ENCODE measurements at places on chromosomes 2 and 18.

DNA sequence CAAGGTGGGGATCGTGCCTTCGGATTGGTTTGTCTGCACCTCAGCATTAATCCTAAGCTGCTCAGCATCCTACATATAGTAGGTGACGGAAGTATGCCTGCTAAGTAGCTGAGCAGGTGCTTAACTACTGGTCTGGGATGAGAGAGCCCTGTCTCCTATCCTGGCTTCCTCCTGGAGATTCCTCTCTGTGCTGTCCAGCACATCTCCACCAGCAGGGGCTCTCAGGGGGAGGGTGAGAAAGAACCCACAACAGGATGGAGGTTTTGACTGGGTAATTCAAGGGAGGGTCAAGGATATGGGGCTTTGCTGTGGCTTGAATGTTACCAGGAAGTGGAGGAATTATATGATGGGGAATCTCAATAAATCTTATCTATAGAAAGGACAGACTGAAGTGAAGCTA is 45.4 kb upstream of the KIF5C start:
- no peak for DNase-seq

DNA sequence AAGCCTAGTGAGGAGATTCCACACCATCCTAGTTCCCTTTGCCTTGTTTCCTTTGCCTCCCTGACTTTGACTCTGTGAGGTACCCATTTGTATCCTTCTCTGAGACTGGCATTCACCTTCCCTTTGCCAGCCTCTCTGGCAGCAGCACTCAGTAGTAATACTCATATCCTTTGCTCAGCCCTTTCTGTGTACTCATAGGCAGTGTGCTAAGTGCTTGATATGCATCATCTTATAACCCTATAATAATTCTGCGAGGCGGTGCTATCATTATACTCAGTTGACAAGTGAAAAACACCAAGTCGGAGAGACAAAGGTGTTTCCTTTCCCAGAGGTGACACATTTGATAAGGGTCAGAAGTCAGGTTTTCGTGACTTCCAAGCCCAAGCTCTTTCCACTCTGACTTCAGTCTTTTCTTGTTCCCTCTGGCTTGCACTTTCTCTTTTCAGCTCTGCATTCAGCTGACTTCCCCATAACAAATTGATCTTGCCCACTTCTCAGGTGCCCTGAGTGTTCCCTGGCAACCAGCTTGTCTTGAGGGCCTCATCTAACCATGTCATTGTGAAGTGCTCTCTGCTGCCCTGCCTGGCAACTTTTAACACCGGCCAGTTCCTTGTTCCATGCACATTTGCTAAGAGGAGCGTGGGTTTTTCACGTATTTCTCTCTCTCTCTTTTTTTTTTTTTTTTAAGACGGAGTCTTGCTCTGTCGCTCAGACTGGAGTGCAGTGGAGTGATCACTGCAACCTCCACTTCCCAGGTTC is 94.5 kb upstream of the UPP2 start:
- no peak for DNase-seq

DNA sequence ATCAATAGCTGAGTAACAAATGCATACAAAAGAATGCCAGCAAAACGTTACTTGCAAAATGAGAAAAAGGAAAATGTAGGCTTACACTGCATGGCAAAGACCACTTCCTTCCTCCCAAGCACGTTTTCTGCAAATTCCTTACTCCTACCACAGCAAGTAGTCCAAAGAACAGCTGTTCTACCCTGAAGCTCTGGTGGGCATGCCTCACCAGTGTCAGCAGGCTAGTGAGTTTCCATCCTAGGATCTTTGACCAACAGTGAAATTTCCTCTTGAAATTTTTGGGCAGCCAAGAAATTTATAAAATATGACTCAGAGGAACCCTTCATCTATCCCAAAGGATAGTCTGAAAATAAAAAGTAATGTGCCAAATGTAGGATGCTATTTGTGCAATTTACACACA is 123.9 kb downstream of the ZNF532 start:
- DNase-seq, result no peak

DNA sequence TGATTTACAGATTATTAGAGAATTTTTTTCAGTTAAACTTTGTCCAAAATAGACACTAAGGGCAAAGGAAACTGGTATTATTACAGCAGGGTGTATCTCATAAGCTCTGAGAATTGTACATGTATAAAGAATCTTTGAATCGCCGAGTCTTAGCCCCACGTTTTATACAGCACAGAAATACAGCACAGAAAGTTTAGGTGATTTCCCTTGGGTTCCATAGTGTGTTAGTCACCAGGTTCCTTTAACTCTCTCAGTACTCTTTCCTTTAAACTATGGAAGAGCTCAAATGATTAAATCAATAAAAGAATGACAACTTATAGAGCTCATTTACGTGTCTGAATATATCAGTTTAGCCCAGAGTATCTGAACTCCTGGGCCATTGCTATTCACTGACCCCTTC is 256.8 kb downstream of the NEDD4L start:
- no peak for DNase-seq

- DNase-seq, result no peak
These were observed 574.2 kb downstream of the CCDC85A start for GRCh38 chr2:56757884-56758545.

DNA sequence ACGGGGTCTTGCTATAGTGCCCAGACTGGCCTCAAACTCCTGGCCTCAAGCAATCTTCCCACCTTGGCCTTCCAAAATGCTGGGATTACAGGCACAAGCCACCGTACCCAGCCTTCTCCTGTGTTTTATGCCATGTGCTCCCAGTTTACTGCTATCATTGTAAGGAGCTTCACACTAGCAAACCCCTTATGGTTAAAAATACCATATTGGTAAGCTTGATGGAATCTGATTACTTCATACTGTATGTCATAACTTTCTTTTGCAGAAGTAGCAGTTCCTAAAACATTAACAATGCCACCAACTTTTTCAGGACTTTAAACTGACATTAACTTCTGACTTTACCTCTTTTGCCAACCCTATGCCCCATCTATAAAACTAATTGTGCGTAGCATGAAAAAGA is 36.2 kb downstream of the HAT1 start:
- no peak for DNase-seq

- DNase-seq, result no peak
These were observed 388.9 kb downstream of the ZEB2 start for GRCh38 chr2:144131042-144131441.

DNA sequence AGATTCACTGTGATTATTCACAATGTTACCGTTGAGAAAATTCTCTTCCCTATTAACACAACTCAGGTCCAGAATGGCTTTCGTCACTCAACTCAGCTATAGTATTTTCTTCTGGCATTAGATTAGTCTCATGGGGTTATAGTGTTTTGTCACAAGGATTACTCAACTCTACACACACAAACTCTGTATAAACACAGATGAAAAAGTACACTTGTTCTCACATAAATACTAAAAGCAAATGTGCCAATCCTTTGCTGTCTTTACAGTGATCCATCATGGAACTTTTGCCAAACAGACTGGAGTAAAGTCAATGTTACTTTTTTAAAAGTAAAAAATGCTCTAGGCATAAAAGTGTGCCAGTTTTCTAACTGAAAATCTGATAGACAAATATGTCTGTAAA is 267.6 kb downstream of the RBM43 start:
- no peak for DNase-seq

- no peak for DNase-seq
These were observed 1569.5 kb upstream of the NXPH2 start for GRCh38 chr2:140349695-140350094.

GRCh38 chr2:227880460-227880859 is 9.0 kb downstream of the DAW1 start:
- DNase-seq, result no peak

DNA sequence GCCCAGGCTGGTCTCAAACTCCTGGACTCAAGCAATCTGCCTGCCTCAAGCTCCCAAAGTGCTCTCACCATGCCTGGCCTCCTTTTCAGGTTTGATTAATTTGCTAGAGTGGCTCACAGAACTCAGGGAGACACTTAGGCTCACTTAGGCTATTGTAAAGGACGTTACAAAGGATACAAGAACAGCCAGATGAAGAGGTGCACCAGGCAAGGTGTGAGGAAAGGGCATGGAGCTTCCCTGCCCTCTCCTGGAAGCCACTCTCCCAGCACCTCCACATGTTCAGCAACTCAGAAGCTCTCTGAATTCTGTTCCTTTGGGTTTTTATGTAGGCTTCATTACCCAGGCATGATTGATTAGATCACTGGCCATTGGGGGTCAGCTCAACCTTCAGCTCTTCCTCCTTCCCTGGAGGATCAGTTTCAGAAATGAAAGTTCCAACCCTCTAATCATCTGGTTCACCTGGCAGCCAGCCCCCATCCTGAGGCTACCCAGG is 78.7 kb upstream of the RGPD5 start:
- DNase-seq, result no peak

GRCh38 chr2:100188326-100188725 is 45.9 kb upstream of the AFF3 start:
- no peak for DNase-seq

DNA sequence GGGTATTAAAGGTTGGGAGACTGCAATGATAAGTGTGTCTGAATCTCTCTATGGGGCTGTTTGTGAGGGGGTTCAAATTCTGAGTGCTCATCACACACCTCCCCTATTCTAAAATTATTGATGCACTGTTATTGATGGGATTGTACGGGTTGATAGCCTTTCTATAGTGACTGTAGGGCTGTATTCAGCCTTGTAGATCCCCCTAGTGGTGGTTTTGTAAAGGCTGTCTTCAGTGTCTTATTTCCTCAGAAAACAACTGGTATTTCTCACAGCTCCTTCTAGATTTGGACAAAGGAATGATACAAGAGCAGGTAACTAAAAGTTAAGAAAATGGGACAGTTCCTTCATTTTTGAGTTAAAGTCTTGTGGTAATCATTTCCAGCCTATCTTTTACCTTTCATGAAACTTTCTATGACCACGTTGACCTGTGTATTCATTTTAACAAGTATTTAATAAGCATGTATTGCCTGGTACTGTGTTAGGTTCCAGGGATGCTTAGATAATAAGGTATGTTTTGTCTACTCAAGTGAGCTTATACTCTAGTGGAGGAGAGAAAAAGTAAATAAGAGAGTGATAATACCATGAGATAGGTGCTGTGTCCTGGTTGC is 21.2 kb downstream of the SMAD4 start:
- no peak for DNase-seq

DNA sequence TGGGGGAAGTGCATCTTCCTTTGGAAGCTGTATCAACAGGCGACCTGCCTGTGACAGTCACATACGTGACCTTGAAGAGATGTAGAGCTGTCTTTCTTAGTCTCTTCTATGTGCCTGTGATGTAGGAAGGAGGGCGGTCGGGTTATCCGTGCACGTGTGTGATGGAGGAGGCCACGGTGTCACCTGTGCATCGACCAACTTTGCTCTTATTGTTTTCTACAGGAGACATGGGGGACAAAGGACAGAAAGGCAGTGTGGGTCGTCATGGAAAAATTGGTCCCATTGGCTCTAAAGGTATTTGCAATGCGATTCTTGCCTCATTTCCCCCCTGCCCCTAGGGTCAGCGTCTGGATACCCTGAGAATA is 20.7 kb upstream of the ALLC start:
- no peak for DNase-seq

DNA sequence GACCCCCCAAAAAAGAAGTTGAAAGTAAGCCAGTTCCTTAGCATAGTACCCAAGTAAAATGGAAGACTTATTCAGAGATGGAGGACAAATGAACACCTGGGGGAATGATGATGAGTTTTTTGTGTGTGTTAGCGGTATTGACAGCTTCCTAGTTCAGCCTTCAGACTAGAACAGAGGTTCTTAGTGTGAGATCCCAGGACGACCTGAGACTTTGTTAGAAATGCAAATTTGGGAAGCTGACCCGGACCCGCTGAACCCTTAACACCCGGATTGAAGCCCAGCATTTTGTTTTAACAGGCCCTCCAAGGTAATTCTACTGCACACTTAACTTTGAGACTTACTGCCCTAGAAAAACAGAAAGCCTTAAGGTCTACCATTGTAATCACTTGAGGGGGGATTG is 20.3 kb downstream of the SPOPL start:
- no peak for DNase-seq

GRCh38 chr2:17599617-17600016 is 59.1 kb downstream of the VSNL1 start:
- no peak for DNase-seq

- no peak for DNase-seq
These were observed 900.1 kb upstream of the SOX11 start for GRCh38 chr2:4792126-4792525.

- no peak for DNase-seq
These were observed 4.2 kb downstream of the SLC40A1 start for GRCh38 chr2:189576396-189576795.

DNA sequence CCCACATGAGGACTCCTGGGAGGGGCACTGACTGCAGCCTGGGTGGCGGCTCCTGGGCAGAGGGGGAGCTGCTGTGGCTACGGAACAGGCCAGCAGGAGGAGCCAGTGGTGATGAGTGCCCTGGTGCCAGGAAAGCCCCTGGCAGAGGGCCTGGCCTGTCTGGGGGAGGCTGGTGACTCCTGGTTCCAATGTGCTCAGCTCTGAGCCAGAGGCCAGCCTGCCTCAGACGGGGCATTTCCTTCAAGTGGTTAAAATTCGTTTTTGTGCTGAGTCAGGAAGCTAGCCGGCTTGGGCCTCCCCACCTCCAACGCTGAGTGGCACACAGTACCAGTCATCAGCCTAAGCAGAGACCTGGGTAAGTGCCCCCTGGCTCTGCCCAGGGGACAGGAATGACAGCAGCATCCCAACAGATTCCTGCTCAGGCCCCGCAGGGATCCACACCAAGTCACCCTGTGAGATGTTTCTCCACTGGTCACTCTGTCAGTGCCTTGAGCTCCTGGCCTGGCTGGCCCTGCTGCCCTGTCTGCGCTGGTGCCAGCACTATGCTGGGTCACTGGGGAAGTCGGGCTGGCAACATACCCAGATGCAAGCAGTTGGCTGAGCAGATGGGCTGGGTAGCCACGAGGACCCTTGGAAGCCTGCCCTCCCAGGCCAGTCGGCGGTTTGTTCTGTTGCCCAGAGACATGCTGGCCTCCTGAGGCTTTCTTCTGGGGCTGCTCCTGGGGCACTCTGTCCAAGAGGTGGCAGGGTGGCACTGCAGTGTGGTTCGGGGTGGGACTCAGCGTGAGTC is 7.1 kb upstream of the KLF11 start:
- no peak for DNase-seq

DNA sequence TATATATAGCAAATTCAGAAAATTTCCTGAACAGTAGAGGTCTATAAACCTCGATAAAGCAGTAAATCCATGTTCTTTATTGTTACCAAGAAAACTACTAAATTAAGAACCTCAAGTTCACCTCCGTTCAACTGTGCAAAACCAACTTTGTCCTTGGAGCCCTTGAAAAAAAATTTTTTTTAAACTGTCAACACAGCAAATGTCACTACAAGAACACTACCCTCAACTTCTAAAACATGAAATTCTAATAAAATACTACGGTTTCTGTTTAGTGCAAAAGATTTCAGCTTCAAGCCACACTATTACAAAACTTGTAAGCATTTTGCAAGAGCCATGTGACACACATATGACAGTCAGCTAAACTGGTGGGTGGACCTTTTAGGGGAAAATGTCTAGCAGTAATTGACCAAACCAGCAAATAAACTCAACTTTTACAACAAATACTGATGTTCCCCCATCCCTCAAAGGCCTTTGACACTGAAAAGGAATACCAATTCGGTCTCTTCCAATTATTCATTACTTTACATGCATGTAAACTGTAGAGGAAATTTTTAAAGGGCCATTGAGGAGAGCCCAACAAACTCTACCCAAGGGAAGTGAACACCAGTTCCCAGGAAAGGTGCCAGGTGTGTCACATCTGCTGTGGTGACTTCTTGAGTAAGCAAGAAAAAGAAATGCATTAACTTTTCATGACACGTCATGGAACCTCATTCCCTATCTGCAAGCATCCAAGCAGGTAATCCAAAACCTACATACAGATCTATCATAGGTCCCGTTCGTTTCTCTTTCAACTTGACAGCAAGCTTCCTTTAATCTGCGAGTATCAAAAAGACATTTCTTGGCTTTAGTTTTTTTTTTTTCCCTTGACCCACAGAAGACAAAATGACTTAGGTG is 1.4 kb downstream of the RAB1A start:
- DNase-seq, result no peak

GRCh38 chr2:198062826-198063225 is 258.4 kb downstream of the PLCL1 start:
- no peak for DNase-seq

All from stimulated activated CD8-positive, alpha-beta memory T cell treated with anti-CD3 and anti-CD28 coated beads, Interleukin-15, amount 100 ng/mL, for 24 hours (primary cell).